Vein endothelial cell (primary cell): ENCODE measurements at places on chromosomes 1 and 21. TPM values are rescaled to one million over a fixed set of nuclear protein-coding genes. Genes with fewer than 3 reads are reported as not detected.

NHLH1 gene
- total RNA-seq: 0.19 and 0.33 TPM in 2 replicates

CCDC185 gene
- not detected in 2 replicates for total RNA-seq

NPHS2 gene
- not detected in 2 replicates for total RNA-seq

FAM151A gene
- total RNA-seq: not detected in 2 replicates

NR1I3 gene
- total RNA-seq: not detected in 2 replicates

DIO1 gene
- not detected in 2 replicates for total RNA-seq

AMPD1 gene
- not detected in 2 replicates for total RNA-seq

BTBD8 gene
- total RNA-seq: 2.0 and 2.1 TPM in 2 replicates
